ENCODE measurements at places on chromosomes 11 and 22.

DNA sequence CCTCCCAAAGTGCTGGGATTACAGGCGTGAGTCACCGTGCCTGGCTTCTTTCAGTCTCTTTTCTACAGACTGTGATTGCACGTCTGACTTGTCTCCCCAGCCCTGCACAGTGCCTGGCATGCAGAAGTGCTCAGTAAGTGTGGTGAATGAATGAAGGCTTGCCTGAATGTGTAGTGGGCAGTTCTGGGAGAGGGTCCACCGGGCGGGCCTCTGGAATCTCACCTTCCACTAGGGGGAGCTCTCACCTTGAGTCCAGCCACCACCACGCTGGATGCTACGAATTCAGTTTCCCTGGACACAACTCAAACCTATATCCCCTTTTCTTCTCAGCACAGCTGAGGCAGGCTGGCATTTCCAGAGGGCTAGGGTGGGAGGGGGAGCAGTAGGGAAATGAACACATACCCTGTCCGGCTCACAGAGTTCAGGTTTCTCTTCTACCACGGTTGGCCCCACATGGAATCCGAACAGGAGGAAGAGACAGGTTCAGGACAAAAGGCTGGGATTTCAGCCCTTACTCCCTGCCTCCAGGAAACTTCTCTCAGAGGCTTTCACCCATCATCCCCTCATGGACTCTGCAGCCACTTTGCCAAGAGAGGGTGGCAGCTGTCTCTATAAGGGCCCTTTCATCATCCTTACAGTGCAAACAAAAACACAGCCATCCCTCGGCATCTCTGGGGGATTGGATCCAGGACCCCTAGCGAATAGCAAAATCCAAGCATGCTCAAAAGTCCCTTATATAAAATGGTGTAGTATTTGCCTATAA, 86.8 kb downstream of the NECTIN1 start:
- DNase-seq = no peak

- no peak for DNase-seq
Observed at GRCh38 chr11:11568651-11569229, 53.1 kb downstream of the GALNT18 start.

DNA sequence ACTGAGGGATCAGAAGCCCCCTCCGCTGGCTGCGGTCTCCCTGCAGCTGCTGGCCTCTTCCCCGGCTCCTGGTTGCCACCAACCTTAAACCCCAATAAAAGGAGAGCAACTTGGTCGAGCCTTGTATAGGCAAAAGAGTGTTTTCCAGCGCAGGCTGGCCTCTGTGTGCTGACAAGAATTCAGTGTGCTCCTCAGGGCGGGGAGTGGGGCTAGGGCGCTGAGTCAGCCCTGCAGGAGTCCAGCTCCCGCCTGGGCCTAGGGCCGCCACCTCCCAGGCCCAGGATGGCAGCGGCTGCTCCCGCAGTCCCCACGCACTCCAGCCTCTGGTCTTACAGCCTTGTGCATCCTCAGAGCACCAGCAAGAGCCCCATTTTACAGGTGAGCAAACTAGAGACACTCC, at the start of gene SHISAL1:
Gene SHISAL1 (minus strand): TSS at position 186 of the 400 bp plus-strand sequence. CDS start 12,006 bp downstream, outside the sequence.
- DNase-seq = no peak

- DNase-seq = no peak
Observed at GRCh38 chr11:132134322-132134721, 763.9 kb downstream of the NTM start.

Measured in T-cell (primary cell).